Kidney epithelial cell (primary cell): ENCODE measurements at places on chromosomes 6 and 20. TPM values are rescaled to one million over a fixed set of nuclear protein-coding genes. Genes with fewer than 3 reads are reported as not detected.
A peak's percentile ranks its signal among the peaks of the same experiment; 100 is the strongest.

DNA sequence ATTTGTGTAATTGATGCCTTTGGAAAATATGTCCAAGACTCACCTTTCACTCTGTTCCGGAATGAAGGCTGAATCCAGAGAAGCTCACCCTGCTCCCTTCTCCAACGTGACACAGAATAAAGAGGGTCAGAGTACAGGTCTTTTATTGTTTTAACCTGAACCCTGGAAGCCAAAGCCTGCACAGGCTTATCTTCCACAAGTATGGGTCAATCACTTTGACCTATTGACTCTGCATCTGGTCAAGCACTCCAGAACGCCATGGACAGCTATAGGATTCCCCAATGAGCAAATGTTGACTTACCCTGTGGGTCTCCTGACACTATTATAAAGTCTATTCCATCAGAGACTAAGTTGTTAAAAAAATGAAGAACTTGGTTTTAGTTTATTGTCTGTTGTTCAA, 158.4 kb upstream of the MYLIP start:
- DNase-seq: no peak

The NAPB gene
- 3.0 and 3.4 TPM in 2 replicates for total RNA-seq

The CDKAL1 gene
- 15.0 and 17.9 TPM in 2 replicates for total RNA-seq

The POU5F1 gene
- total RNA-seq: 0.21 and 0.68 TPM in 2 replicates

The LINC00237 gene
- total RNA-seq: not detected in 2 replicates

DNA sequence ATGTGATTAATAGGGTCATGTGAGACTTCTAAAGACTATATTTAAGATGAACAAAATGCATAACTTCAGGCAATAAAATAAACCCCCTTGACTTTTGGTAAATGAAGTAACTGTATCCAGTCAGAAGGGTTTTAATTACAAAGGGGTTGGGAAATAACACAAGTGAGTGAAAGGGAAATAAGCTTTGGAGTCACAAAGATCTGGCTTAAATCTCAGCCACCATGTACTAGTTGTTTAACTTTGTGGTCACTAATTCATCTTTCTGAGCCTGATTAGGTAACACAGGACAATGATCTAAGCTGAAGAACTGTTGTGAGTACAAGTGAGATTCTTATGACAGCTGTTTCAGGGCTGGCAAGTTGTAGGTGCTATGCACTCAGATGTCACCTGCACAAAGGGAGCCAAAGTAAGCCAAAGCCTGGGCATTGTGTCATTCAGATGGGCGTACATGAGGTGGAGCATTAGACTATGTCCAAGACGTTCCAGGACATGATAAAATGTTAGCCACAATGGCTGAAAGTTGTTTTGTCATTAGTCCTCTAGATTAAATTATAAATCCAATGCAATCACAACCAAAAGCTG, 13.8 kb downstream of the TOMM34 start:
- no peak for DNase-seq

DNA sequence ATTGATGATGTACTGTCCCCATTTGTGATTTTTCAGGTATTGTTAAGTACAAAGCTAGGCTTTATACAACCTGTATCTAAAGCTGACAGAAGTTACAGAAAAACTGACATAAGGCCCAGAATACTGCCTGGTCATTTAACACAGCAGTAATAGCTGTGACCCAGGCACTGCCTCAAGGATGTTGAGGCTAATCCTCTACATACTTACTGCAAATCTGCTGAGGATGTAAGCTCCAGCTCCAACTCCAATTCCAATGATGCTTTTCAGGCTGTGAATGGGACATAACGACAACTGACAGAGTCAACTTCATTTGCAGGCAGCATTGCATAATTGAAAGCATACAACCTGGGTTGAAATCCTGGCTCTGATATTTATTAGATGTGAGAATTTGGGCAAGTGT, 36.3 kb upstream of the SLA2 start:
- no peak for DNase-seq

DNA sequence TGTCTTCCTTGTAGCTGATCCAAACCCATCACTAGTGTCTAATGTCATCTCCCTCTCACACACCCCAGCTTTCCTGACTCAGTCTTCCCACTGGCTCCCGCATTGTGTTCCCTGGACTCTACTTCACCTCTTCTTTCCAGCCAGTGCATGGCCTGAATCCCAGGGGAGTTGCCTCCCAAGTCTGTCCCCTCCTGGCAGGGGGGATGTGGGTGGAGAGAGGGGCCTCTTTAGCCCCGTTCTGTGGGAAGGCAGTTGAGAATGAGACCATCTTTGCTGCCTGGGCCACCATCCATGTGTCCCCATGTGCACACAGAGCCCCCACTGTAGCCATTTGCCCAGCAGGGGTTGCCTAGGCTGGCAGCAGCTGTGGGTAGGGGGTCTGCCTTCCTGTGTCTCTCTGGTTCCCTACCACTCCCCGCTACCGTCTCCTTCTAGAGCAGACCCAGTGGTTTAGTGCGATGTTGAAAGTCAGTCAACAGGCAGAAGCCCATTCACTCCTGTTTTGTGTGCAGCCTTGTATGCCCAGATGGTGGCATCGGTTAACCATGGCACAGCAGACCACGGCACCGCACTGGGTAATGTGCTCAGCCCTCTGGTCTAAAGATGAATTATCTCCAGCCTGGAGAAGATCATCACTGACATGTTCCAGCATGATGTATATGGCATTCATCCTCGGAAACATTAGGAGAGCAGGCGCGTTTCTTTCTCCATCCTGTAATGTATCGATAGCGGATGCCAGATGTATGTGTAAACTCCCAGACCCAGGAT, 178.8 kb upstream of the SNX9 start:
- DNase-seq: no peak

GRCh38 chr6:102749210-102749971, 1355.9 kb downstream of the GRIK2 start:
- no peak for DNase-seq

DNA sequence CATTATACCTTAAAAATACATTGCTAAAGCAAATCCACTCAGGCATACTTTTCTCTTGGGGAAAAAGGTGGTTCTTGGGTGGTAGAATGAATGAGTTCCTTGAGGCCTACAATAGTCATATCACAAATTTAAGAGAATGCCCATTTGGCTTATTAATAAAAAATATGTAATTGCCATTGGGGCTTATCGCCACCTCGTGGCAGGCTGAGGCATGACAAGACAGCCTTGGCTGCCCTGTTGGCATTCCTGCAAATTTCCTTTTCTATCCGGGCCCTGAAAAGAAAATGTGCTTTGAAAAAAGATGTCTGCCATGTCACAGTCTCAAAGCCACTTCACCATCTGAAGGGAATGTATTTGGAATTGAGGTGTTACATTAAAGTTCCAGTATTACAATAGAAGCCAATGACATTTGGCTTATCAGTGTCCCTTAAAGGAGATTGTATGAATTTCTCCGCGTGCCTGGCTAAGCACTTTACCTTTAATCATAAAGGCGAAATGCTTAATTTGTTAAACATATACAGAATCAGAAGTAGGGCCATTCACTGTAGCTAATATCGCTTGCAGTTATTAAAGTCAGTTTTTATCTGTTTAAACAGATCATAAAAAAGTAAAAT, 188.3 kb upstream of the ZFP64 start:
- no peak for DNase-seq

The COX4I2 gene
- total RNA-seq: 0.25 TPM in 1 of 2 replicates, not detected in the other

DNA sequence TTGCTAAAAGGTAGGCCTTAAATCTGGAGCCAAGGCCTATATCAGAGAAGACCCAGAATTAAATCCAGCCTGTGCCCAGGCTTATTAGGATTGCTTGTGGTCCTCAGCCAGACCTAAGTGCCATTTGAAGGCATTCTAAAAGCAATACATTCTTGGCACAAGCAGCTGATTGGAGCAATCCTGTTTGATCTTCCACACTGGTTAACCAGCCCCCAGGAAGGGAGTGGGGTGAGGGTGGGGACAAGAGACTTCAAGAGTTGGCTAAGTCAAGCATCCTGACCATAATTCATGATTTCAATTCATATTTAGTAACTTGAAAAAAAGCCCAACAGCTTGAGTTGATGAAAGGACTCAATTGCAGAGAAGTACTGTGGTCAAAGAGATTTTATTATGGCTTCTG, 128.9 kb downstream of the KIF13A start:
- no peak for DNase-seq

DNA sequence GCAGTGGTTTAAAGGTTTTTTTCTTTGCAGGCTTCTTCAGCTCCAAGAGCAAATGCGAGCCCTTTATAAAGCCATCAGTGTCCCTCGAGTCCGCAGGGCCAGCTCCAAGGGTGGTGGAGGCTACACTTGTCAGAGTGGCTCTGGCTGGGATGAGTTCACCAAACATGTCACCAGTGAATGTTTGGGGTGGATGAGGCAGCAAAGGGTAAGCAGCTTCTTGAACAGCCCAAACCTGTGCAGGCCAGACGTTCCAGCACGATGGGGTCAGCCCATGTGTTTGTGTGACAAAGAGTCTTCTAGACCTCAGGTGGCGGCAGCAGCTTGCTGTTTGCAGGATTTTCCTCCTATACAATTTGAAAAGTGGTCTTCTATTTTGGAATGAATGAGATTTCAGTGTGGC, 17.7 kb downstream of the DSP start:
- DNase-seq: no peak

DNA sequence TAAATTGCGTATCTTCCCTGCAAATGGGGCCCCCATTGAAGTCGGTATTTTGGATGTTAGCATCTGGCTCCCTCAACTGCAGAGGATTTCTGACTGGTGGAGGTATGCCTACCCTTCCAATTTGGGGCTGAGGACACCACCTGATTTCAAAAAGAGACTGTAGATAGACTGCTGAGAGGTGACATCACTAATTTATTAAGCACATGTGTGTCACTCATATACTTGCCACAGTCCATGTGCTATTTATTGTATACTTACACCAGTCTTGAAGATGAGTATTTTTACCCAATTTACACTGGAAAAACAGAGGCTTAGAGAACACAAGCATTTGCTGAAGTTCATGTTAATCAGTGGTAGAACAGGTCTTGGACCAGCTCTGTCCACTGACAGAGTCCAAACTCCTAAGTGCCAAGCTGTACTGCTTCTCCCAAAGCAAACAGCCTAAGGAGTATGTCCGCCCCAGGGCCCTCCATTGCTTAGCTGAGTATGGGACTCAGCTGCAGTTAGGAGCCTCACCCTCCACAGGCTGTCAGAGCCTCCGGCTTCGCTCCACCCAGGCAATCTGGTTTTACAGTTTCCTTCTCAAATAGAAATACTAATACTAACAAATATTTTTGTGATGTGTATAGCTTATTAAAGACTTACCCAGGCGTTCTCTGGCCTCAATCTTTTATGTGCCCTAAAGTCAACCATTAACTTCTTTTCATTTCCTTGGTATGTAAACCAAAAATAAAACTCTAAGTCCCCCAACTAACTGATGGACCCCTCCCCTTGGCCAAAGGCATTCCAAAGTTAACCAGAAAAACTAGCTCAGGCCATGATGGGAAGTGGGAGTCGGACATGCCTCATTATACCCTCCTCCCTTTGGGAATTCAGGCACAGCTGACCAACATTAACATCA, 17.5 kb downstream of the RIN2 start:
- no peak for DNase-seq

GRCh38 chr6:137804637-137805036, 62.4 kb upstream of the TNFAIP3 start:
- no peak for DNase-seq

DNA sequence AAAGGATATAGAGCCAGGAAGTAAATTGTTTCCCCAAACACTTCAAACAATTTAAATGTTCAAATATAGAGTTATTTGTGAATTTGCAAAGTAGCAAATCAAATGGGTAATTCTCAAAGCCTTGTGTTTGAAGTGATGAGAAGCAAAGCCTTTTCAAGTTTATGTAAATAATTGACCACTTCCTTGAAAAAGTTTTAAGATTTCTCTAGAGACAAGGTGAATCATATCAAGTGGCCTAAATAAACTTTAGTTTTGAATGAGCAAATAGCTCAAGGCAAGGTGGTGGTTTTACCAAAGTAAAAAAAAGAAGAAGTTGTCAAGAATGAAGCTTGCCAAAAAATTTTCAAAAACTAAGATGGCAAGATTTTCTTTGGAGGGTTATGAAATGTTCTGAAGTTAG, 42.6 kb upstream of the IFNGR1 start:
- no peak for DNase-seq

The APOM gene
- total RNA-seq: 1.3 and 1.8 TPM in 2 replicates

DNA sequence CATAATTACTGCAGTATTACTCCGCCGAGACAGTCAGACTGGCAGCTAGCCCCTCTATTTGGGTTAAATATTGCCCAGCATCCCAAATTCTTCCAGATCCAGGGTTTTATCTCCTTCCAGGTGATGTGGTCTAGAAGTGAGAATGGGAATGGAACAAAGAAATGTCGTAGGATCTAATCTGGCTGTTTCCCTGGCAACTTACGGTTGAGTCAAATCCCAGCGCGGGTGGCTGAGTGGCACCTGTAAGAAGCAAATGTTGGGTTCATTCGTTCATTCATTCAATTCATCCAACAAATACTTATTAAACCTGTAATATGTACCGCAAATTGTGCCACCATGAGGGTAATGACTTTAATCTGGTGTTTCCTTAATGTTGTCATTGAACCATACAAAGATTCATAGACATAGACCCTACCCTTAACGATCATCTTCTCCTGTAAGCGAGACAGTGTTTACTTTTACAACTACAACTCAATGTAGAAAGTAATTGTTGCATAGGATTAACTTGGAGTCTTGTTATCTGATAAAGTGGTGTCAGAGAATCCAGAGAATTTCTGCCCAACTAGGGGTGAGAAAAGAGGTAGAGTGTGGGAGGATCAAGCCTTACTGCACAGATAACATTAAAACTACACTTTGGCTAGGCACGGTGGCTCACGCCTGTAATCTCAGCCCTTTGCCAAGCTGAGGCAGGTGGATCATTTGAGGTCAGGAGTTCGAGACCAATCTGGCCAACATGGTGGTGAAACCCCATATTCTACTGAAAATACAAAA, 91.3 kb upstream of the ADGRF1 start:
- no peak for DNase-seq

GRCh38 chr6:169026175-169026574, 227.5 kb downstream of the THBS2 start:
- no peak for DNase-seq

- DNase-seq: no peak
Measured at GRCh38 chr20:36793294-36794115, 19.9 kb upstream of the DSN1 start.

GRCh38 chr6:35973670-35974222, 50.7 kb downstream of the SLC26A8 start:
- no peak for DNase-seq

The PNPLA1 gene
- not detected in 2 replicates for total RNA-seq

The KCNK16 gene
- total RNA-seq: not detected in 2 replicates

- no peak for DNase-seq
Measured at GRCh38 chr6:163786995-163787671, 372.6 kb downstream of the QKI start.

GRCh38 chr20:23602241-23602640, 3.5 kb downstream of the CST9 start:
- no peak for DNase-seq

GRCh38 chr6:89035252-89036101, 45.1 kb upstream of the PNRC1 start:
- DNase-seq: peak; percentile 89

- DNase-seq: no peak
Measured at GRCh38 chr6:143607974-143608373, 69.8 kb upstream of the PHACTR2 start.
